ENCODE measurements at places on chromosomes 5 and 9. TPM values are rescaled to one million over a fixed set of nuclear protein-coding genes. Genes with fewer than 3 reads are reported as not detected.

GRCh38 chr9:78644359-78644758, 347.4 kb downstream of the PSAT1 start:
- no peaks in the 10 kb centered on the region for H3K4me1 ChIP-seq
- H3K4me3 ChIP-seq: no peak overlapping the region
- DNase-seq: no peak
- H3K27ac ChIP-seq: no peak overlapping the region
- H3K36me3 ChIP-seq: no peaks in the 10 kb centered on the region
- H3K27me3 ChIP-seq: no peaks in the 10 kb centered on the region

DNA sequence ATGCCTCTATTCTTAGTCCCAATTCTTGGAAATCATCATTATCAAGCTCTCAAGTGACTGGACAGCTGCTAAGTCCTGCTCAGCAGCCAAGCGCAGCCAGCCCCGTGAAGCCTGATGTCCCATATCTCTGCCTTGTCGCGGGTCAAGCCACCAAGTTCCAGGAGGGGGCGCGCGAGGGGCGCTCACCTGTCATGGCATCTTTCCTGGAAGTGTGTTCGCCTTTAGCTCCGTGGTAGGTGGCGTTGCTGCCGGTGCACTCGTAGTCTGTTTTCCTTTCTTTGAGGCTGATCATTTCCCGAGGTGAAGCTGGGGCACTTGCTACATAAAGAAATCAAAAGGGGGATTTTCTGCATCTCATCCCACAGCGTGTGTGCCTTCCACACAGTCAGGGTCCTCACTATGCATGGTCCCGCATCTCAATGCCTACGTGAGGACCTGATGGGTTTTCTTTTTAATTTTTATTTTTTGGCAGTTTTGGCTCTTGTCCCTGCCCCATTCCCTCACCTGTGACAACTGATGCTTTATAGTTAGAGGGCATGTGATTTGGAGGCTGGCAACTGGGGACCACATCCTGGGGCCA, 227.0 kb upstream of the DAP start:
- H3K27me3 ChIP-seq: no peaks in the 10 kb centered on the region
- no peaks in the 10 kb centered on the region for H3K36me3 ChIP-seq
- DNase-seq: peak; percentile 46
- H3K4me1 ChIP-seq: no peaks in the 10 kb centered on the region
- H3K27ac ChIP-seq: no peak overlapping the region

DNA sequence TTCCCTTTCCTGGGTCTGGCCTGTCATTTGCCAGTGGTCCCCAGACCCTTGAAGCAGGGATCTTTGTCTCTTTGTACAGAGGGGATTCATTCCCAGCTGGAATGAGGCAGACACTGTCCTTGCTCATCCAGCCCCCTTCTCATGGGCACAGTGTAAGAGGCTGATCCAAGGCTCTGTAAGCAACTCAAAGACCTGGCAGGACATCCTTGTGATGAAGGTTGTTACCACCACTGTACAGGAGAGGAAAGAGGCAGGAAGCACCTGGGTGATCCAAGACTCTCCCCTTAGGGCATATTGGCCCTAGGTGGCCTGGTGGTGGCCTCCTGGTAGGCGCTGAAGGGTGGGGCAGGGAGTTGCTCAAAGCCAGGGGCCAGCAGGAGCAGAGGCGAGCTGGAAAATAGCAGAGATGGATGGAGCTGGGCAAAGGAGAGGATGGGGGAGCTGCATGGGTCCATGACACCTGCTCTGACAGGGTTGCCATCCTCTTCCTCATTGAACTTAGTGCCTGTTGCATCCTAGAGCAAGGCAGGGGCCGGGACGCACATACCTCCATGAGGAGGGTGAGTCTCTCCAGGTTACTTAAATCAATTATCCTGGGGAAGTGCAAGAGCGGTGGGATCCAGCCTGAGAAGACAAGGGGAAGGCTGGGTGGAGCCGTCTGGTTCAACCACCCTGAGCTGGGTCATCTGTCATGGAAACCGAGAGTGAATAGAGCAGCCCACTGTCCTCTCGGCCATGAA, 9.8 kb upstream of the GADD45G start:
- H3K36me3 ChIP-seq: no peaks in the 10 kb centered on the region
- no peak overlapping the region for H3K27ac ChIP-seq
- H3K4me3 ChIP-seq: no peak overlapping the region
- H3K27me3 ChIP-seq: no peaks in the 10 kb centered on the region

- H3K27me3 ChIP-seq: no peaks in the 10 kb centered on the region
- peaks cover 10% of the 10 kb centered on the region for H3K4me1 ChIP-seq
- DNase-seq: no peak
- H3K36me3 ChIP-seq: no peaks in the 10 kb centered on the region
Measured at GRCh38 chr9:131534721-131535237, 3.7 kb upstream of the UCK1 start.

GRCh38 chr9:9764821-9765220, 848.0 kb downstream of the PTPRD start:
- no peaks in the 10 kb centered on the region for H3K36me3 ChIP-seq
- DNase-seq: no peak
- no peak overlapping the region for H3K27ac ChIP-seq
- H3K4me1 ChIP-seq: no peaks in the 10 kb centered on the region

DNA sequence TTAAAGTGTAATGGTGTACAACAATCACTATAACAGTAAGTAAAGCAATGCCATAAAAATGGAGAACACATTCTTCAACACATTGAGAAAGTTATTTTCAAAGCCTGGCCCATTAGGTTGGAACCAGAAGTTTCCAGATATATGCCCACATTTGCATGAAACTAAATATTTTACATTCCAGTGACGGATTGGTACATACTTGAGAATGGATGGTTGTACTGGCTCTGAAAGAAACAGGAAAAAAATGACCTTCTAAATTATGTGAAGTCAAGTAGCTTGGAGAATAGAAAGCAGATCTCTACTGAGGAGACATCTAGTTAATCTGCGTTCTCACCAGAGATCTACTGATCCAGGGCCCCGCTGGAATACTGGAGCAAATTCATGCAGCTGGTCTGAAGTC, 1037.0 kb downstream of the NR2F1-AS1 start:
- H3K36me3 ChIP-seq: no peaks in the 10 kb centered on the region
- H3K4me1 ChIP-seq: no peaks in the 10 kb centered on the region
- no peak overlapping the region for H3K4me3 ChIP-seq
- no peak for DNase-seq
- no peak overlapping the region for H3K27ac ChIP-seq

DNA sequence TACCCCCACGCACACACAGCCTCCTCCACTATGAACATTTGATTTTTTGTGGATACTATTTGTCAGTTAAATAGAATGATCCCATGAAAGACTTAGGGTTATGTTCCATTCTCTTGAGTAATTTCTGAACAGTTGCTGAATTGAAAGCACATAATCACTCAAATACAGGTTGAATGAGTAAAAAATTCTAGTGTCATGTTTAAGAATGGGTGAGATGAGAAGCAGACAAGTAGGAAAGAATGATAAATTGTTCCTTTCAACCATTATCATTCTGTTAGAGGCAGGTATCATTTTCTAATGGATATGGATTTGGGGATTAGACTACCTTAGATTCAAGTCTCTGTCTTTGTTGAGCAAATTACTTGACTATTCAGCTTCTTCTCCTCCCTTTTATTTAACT, 19.3 kb downstream of the RAD50 start:
- H3K36me3 ChIP-seq: no peaks in the 10 kb centered on the region
- no peaks in the 10 kb centered on the region for H3K4me1 ChIP-seq
- H3K27me3 ChIP-seq: no peaks in the 10 kb centered on the region
- H3K27ac ChIP-seq: no peak overlapping the region

DNA sequence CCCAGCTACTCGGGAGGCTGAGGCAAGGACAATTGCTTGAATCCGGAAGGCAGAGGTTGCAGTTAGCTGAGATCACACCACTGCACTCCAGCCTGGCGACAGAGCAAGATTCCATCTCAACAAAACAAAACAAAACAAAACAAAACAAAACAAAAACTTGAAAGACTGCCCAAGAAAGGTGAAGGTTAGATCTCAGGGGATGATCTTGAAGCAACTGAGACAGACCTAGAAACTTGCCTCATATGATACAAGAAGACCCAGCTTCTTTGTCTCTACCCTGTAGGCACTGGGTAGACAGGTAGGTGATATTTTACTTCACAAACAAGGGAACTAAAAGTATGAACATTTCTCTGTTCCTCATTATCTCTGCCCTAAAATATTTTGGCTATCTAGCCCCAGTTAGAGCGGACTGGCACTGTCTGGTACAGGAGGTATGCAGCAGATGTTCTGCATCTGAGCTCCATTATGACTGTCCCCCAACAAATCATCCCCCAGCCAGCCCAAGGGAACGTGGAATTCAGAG, 26.3 kb upstream of the SHOC1 start:
- H3K4me3 ChIP-seq: no peak overlapping the region
- no peaks in the 10 kb centered on the region for H3K36me3 ChIP-seq
- H3K27ac ChIP-seq: no peak overlapping the region

DNA sequence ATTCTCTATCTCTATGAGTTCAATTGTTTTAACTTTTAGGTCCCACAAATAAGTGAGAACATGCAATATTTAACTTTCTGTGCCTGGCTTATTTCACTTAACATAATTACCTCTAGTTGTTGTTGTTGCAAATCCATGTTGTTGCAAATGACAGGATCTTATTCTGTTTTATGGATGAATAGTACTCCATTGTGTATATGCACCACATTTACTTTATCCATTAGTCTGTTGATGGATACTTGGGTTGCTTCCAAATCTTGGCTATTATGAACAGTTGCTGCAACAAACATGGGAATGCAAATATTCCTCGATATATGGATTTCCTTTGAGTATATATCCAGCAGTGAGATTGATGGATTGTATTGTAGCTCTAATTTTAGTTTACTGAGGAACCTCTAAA, 36.3 kb downstream of the MEGF9 start:
- no peaks in the 10 kb centered on the region for H3K36me3 ChIP-seq
- H3K4me1 ChIP-seq: no peaks in the 10 kb centered on the region
- H3K27ac ChIP-seq: no peak overlapping the region
- no peak overlapping the region for H3K4me3 ChIP-seq
- H3K27me3 ChIP-seq: no peaks in the 10 kb centered on the region

- H3K27ac ChIP-seq: peak overlapping the region; percentile 100
- no peaks in the 10 kb centered on the region for H3K27me3 ChIP-seq
- peak overlapping the region; percentile 87 for H3K4me3 ChIP-seq
- peak; percentile 26 for DNase-seq
Measured at GRCh38 chr5:138339091-138339456, 1.0 kb downstream of the FAM53C start.

GRCh38 chr9:35660966-35661415, 2.9 kb downstream of the CCDC107 start:
- no peak overlapping the region for H3K27ac ChIP-seq
- H3K36me3 ChIP-seq: no peaks in the 10 kb centered on the region
- H3K27me3 ChIP-seq: no peaks in the 10 kb centered on the region
- H3K4me1 ChIP-seq: peaks cover 14% of the 10 kb centered on the region
- H3K4me3 ChIP-seq: no peak overlapping the region

GRCh38 chr9:72599874-72600534, 78.6 kb downstream of the TMC1 start:
- no peak for DNase-seq
- no peak overlapping the region for H3K4me3 ChIP-seq
- H3K36me3 ChIP-seq: no peaks in the 10 kb centered on the region
- H3K4me1 ChIP-seq: no peaks in the 10 kb centered on the region
- H3K27ac ChIP-seq: no peak overlapping the region

DNA sequence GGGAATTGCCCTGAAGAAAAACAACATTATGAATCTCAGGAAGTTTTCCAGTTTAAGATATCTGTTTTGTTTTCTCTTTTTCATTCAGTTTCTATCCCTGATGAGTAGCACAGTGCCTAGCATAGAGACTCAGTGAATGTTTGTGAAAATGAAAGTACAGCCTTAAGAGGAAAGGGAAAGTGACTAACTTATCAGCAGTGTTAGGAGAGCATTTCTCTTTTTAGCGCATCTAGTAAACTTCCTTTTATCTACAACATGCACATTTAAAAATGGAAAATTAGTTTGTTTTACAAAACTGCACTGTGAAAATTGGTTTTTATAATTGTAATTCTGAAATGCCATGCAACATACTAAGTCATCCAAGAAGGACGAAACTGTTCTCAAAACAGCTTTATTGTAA, 110.8 kb downstream of the SMARCA2 start:
- H3K27ac ChIP-seq: no peak overlapping the region
- no peak overlapping the region for H3K4me3 ChIP-seq
- H3K27me3 ChIP-seq: no peaks in the 10 kb centered on the region
- DNase-seq: no peak
- H3K36me3 ChIP-seq: no peaks in the 10 kb centered on the region

DNA sequence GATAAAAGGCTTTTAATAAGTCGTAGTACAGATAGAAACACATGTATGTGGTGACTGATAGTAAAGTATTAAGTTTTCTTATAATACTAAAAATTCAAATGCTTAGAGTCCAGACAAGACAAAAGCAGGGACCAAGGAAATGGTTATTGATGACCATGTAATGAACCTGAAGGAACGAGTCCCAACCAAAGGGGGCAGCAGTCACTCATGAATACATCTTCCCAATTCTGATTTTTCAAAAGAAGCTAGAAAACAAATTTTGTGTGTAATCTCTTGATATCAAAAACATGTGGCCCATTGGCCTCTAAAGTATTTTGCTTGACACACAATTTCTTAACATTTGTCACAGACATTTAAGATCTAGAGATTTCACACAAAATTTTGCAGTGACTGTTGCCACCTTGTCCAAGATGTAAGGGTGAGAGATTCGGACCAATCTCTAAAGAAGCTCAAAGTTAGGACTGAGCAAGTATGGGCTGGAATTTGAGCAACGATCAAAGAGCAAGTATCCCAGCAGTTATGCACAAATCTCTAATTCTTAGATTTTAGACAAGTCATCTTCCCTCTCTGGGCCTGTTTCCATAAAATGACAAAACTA, 66.8 kb downstream of the ARL15 start:
- no peak overlapping the region for H3K27ac ChIP-seq
- 0 out of 2 replicates have a peak, but pooled peaks cover 9% of the 10 kb centered on the region for H3K4me1 ChIP-seq
- no peak overlapping the region for H3K4me3 ChIP-seq
- no peaks in the 10 kb centered on the region for H3K36me3 ChIP-seq

DNA sequence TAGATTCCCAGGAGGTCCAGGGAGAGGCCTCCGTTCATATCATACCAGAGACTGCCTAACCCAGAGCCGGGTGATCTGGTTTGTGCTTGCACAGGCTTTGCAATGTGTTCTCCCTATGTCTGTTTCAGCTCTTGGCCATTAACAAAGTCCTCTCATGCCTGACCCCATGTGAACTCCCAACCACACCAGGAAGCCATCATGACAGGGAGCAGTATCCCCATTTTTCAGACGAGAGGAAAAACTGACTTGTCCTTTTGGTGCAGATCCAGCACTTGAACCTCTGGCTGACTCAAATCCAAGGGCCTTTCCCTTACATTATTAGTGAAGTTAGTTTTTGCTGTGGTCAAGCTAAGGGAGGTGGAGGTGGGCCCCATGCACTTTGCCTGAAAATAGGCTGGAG, 58.4 kb downstream of the TEX10 start:
- H3K36me3 ChIP-seq: peaks cover 3% of the 10 kb centered on the region
- H3K4me3 ChIP-seq: no peak overlapping the region
- no peak for DNase-seq
- H3K27ac ChIP-seq: no peak overlapping the region

Gene VLDLR
- 35.7 TPM for total RNA-seq

Gene ARHGEF28
- total RNA-seq: 4.6 TPM

Gene PCDHGC5
- 0.25 TPM for total RNA-seq

Gene NEUROG1
- total RNA-seq: not detected

Gene ERBIN
- total RNA-seq: 48.4 TPM

Gene ENTPD2
- total RNA-seq: 3.4 TPM

Gene OR1J2
- total RNA-seq: not detected

Gene C5orf58
- not detected for total RNA-seq

Gene DAPK1
- total RNA-seq: 79.2 TPM
